ENCODE measurements at places on chromosomes 5 and 9.

DNA sequence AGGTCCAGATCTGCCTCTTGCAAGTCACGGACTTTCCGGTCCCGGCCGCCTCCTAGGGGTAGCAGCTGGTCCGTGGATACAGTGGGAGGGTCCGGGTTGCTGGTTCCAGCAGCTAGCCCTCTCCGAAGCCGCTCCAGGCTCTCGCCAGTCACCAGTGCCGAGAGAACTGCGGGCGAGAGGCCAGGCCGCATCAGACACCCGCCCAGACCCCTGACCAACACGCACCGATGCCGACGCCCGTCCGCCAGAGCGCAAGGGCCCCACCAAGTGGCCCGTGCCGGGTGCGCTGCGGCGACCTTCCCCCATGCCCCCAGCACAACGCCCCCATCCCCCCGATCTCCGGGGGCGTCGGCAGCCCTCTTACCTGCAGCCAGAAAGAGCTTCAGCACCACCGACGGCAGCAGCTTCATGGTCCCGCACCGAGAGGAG is 470 bp downstream of the HBEGF start:
- no peak for DNase-seq

GRCh38 chr9:37066139-37066725 is 32.2 kb upstream of the PAX5 start:
- no peak for DNase-seq

GRCh38 chr9:89919171-89919681 is 314.4 kb downstream of the GADD45G start:
- DNase-seq: no peak

GRCh38 chr5:74063346-74063745 is 437.4 kb downstream of the ARHGEF28 start:
- DNase-seq: no peak

DNA sequence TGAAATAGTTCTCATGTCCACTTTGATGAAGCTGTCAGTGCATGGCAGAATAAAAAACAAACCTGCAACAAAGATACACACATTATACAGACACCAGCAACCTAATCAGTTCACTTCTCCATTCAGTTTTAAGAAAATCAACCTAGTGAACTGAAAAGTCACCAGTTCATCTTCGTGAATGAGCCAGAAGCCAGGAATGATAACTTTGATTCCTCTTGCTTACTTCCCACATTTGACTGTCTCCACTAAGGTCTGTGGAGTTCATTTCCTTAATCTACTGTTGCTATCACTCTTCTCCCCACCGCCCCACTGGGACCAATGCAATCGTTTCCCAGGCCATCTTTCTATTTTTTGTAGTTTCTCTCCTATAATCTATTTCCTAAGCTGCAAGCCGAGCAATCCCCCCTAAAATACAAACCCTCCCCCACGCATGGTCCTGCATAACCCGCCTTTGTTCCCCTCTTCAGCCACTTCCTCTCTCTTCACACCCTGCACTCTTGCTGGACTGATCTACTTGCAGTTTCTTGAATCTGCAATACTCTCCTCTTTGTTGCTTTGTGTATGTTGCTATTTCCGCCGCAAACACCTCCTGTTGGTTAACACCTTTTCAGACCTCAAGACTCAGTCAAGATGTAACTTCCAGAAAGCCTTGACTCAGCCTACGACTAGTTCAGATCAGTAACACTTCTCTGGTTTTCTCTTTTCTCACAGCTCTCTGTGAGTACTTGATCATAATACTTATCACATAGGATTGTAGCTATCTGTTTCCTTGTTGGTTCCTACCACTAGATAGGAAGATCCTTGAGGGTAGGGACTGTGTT is 16.6 kb downstream of the STOM start:
- DNase-seq: no peak

All from activated naive CD4-positive, alpha-beta T cell (primary cell).